NCI-H187 treated with DMSO at 0.1 percent for 48 hours (cell line): ENCODE measurements at places on chromosomes 3 and 15.

DNA sequence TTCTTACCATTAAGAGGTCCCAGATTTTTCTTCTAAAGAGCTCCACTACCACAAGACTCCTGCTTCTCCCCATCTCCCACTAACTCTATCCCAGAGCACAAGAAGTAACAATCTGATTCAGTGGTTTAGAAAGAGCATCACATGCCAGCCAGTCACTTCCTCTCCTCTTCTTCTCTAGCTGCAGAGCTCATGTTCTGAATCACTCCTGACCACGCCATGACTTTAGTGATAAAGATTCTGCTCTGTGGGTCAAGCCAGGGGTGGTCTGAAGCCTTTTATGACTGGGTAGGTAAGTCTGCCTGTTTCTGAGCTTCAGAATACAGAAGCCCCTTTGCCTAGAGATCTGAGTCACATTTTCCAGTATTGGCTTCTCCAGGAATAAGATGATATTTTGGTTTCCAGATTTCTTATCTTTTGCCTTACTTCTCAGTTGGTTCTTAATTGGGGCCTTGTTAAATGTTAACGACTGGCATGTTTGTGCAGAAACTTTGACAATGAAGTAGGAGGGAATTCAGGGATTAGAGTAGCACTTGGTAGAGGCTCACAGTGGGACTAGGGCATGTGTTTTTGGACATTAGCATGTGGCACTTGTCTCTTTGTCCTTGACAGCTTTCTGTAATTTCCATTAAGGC, 27.6 kb upstream of the ADAMTSL3 start:
- DNase-seq = no peak

GRCh38 chr3:170490828-170491560, 72.3 kb downstream of the CLDN11 start:
- no peak for DNase-seq

DNA sequence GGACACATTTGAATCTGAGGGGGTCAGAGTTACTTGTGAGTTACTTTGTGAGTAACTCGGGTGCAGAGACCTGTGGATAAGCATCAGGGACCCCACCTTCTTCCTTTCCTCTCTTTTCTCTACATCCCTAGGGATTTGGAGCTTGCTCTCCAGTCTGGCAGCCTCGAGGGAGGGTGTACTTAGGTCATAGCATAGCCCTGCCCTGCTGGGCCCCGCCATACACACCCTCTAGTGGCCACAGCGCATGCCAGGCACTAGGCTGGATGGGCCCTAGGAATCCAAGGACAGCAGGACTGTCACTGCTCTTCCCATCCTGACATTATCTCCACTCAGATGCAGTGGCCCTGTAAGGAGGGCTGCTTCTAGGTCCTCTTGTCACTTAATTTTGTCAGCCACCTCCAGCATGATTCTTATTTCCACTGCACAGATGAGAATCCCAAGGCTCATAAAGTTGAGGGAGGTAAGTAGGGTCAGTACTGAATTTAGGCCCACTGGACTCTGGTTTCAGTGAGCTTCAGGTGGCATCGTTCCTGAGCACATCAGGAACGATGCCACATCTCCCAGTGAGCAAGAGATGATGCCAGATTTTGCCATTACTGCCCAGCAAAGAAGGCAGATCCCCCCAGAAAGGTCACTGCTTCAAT, 3.6 kb upstream of the SMAD6 start:
- no peak for DNase-seq

DNA sequence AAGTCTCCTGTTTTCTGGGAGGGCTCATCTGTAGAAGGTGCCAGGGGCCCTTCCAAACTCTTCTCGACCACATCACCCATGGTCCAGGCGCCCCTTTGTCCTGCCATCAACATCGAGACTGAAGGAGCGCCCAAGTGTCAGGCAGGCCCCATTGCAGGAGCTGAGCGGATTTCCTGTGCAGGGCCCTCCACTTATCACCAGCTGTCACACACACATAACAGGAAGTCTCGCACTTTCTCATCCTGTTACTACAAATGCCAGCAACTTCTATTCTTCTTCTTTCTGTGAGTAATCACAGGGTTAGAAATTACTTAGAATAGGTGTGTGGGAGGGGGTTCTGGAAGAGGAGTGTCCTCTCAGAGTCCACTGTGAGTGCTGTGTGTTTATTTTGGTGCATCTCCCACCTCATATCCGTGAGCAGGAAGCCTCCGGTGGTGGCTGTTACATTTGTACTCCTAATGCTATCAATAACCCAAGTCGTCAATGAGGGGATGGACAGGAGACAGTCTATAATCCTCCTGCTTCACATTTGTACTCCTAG, at the start of gene KLHL6:
Gene KLHL6, minus strand, starts transcription at position 166 of the 541 bp plus-strand sequence. Its CDS starts 53 bp downstream, at position 113.
- DNase-seq = no peak

DNA sequence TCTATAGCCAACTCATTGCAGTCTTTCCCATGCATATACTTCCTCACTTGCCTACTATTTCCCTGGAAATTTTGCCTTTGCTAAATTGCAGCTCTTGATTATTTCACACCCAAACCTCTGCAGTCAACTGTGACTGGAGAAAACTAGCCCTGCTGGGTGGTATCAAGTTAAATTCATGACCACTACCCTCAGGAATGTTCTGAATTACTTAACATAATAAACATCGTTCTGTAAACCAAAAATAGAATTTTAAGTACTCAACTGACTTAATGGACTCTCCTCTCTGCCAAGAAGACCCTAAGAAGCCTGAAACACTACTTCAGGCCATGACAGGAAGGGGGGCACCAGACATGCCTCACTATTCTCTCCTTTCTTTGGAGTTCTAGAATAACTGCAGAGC, 1278.0 kb upstream of the GBE1 start:
- no peak for DNase-seq

DNA sequence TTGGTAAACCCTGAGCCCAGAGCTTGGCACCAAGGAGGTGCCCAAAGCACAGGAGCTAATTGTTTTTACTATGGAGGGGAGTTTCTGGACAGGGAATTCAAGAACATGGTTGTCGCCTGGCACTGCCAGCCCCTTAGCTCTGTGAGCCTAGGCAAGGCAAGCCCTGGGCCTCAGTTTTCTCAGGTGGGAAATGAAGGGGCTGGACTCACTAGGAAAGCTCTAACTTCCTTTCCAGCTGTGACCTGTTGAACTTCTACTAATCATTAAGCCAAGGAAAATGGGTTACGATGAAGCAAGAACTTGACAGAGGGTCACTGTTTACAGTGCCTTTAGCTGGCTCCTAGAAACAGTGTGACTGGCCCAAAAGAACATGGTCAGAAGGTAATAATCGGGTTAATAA, 277.2 kb downstream of the SHQ1 start:
- DNase-seq = no peak

DNA sequence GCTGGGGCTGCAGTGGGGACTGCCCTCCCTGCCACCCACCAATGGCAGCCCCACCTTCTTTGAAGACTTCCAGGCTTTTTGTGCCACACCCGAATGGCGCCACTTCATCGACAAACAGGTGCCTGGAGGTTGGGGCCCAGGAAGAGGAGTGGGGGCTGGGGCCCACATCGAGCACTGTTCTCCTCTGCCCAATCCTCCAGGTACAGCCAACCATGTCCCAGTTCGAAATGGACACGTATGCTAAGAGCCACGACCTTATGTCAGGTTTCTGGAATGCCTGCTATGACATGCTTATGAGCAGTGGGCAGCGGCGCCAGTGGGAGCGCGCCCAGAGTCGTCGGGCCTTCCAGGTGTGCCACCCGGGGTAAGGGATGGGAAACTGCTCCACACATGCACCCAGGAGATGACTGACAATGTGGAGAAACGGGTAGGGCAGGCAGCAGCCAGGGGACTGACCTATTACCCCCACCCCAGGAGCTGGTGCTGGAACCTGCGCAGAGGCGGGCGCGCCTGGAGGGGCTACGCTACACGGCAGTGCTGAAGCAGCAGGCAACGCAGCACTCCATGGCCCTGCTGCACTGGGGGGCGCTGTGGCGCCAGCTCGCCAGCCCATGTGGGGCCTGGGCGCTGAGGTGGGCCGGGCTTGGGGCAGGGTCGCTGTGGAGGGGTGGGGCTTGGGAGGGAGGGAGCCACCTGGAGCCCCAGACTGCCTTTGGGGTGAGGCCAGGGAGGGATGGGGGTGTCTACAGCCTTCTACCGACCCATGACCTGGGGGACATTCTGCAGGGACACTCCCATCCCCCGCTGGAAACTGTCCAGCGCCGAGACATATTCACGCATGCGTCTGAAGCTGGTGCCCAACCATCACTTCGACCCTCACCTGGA, 22.9 kb downstream of the NBEAL2 start:
- no peak for DNase-seq

DNA sequence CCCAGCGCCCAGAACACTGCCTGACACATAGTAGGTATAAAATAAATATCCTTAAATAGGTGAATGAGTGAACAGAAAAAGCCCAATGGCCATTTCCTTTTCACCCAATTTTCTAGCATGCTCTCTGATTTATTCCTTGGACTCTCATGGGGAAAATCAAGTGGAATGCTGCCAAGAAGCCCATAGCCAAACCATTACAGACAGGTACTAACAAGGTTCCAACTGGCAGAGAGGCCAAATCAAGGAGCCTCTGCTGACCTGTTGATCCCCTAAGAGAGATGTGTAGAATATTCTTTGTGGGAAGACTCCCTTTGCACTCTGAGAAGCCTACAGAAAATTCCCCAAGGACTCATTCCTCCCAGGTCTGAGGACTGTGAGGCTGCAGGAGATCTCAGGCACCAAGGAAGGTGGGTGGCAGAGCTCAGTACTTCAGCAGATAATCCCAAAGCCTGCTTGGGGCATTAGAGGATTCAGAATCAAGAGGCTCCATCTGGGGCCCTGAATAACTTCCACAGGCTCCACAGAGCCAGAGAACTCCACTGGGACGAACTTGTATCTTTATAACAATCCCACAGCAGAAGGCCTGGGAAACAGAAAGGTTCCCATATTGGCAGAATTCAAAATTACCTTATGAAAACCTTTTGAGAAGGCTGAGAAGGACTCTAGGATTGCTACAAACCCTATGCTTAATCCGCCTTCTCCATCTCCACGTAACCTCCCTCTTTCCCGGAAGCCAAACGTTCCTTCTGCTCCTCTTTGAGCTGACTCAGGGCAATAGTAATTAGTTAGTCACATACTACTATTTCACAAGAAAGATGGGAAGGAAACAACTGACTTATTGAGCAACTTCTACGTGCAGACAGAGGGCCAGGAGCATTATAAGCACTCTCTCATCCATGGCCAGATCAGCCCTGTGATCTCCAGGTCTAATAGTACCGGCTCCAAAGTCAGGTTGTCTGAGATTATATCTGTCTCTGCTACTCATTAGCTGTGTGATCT, 34.5 kb downstream of the PRICKLE2 start:
- DNase-seq = no peak

DNA sequence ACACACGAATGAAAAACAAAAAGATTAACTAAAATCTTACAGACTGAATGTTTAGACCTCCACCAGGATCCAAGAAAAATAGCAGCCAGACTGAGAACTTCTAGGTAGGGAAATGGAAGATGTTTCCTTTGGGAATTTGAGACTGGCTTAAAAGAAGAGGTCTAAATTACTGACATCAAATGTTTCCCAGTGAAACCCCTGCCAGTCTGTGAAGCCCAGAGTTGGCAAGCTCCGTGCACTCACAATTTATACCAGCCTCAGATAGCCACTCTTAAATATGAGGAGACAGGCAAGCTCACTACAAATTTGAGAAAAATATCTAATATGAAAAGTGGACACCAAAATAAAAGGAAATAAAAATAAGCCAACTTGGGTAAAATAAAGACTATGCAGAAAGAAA, 700.5 kb upstream of the ZNF385D start:
- DNase-seq = no peak

GRCh38 chr15:62962101-62962995, 80.2 kb upstream of the TPM1 start:
- no peak for DNase-seq

- DNase-seq = no peak
Measured at GRCh38 chr3:157248590-157249422, 88.9 kb upstream of the CCNL1 start.
